ENCODE measurements at places on chromosomes 5 and 9.
A peak's percentile ranks its signal among the peaks of the same experiment; 100 is the strongest.

GRCh38 chr9:132804576-132805295 lies 73.3 kb downstream of the AK8 start:
- no peak for DNase-seq

DNA sequence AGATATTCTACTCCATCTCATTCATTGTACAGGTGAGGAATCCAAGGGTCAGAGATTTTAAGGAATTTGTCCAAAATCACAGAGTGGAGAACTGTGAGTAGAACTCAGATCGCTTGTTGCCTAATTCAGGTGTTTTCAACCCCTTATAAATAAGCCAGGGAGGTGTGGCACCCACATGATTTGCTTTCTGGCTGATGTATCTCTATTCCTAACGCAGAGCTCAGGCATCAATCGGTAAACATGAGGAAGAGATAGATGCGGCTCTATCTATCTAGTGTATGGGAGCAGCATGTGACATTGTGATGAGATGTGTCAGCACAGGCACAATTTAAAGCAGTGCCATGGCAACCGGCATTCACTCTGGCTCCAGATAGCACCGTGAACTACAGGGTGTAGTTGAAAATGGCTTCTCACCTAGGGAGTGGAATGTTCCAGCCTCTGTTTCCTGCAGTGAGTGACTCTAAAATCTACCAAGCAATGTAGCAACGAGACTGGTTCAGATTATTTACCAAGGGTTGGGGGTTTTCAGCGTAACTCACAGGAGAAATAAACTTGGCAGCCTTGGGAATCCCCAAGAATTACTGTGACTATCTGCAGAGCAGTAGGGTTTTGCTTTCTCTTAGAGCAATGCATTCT lies 53.4 kb upstream of the SUB1 start:
- DNase-seq, result peak; percentile 57

DNA sequence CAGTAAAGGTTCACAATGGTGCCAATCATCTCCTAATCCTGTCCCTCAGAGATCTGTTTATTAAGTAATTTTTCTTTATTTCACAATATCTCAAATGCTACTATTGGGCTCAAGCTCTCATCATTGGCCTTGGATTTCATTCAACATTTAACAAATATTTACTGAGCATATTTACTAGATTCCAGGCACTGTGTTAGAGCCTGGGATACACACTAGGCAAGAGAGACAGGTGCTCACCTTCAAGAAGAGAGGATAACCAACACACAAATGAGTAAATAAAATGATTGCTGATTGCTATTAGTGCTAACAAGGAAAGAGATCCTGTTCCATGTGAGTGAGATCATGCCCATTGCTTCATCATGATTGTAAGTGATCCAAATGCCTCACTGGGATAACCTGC lies 27.4 kb downstream of the PPP2R2B start:
- DNase-seq, result no peak

DNA sequence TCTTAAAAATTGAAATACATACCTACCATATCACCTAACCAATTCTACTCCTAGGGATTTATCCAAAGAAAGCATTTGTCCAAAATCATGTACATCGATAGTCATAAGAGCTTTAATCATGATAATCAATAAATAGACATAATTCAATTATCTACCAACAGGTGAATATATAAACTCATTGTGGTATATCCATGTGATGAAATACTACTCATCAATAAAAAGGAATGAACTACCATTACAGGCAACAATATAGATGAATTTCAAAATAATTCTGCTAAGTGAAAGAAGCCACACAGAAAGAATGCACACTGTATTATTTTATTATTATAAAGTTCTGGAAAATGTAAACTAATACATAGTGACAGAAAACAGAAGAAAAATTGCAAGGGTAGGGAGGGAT lies 81.8 kb downstream of the RFX3 start:
- DNase-seq, result no peak

- DNase-seq, result no peak
These were observed 239.1 kb downstream of the MAN2A1 start for GRCh38 chr5:109928811-109929210.

DNA sequence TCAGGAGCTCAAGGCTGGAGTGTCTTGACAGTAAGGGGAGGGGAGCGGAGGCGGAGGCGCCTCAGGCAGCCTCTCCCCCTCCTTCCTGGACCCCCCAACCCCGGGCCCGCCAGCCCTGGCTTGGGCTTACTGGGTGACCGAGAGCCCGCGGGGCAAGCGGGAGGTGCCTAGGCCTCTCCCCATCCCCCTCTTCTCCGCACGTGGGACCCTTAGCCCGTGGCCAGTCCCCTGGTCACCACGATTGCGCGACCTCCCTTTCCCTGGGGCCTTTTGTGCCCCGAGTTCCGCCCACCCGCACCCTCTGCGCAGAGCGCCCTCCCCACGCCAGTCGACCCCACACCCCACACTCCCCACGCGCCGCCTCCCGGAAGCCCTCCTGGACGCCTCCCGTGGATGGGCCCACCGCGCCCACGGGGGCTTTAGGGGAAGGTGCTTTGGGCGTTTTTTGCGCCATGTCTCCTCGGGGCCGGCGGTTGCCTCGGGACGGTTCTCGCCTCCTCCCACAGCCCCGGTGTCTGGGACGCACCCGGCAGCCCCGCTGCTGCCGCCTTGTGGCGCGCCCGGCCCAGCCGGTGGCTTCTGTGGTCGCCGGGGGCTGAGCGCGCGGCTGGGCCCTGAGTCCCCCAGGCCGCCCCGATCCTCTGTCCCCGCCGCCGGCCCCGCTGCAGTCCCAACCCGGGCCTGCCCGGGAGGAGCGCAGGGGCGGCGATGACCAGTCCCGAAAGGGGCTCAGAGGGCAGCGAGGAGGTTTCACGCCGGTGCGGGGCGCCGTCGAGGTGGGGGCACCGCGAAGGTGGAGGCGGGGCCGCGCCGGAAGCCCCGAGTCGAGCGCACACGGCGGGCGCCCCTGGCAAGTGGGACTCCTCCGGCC lies 3.2 kb downstream of the TOR4A start:
- DNase-seq, result no peak

DNA sequence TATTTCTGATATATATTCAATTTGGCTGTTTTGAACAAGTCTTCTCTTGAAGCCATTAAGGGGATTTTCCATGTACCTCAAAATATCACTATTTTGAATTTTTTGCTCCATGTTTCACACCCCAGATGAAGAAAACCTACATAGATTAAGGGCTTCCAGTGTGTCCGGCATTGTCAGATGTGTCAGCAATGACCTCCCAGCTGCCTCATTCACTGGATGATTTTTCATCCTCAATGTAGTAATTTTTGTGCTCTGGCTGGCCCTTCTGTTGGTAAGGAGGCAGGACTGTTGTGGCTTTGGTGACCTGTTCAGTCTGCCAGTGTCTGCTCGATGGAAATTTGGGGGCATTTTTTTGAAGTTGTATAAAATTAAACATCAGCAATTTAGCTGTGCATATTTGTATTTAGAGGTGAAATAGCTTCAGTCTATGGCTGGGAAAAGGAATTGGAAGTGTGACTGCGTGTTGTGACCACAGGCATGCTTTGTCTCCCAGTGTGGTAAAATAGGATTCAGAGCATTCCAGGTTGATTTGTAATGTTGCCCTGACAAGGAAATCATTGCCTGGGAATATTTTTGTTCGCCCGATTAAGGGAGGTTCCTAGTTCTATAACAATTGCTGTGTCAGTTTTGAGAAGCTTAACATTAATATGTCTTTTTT lies 312.4 kb downstream of the ARHGEF28 start:
- DNase-seq, result no peak

DNA sequence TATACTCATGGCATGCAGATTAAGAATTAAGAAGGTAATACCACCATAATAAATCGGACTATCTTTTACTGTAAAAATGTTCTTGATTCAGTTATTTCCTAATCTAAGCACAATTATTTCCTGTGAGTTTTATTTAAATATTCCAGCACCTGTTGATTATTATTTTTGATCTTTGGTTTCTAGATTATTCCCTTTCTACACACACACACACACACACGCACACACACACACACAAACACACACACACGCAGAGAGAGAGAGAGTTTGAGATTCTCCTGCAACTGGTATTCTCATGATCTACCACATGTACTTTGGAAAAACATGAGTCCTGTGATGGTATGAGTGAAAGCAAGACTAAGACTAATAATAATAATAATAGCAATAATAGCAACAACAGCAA lies 17.0 kb upstream of the CKMT2 start:
- DNase-seq, result no peak

- DNase-seq, result peak; percentile 45
These were observed 119.7 kb downstream of the CETN3 start for GRCh38 chr5:90289837-90290236.

GRCh38 chr5:859391-859790 lies 8.6 kb upstream of the ZDHHC11 start:
- no peak for DNase-seq

DNA sequence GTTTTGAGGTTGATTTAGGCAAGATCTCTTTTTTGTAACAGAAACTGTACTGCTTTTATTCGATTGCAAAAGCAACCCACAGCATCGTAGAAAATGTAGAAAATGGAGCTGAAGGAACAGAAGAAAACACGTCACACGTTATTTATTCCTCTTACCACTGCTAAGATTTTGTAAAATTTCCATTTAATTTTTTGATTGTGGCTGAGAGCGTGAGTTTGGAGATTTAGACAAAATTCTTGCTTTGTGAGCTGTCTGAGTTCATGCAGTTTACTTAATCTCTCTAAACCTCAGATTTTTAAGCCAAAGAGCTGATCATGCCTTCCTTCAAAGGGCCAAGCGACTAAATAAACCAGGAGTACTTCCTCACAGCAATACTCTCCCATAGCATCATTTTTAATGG lies 24.8 kb downstream of the DPYSL3 start:
- DNase-seq, result no peak

- no peak for DNase-seq
These were observed 43.1 kb upstream of the RXRA start for GRCh38 chr9:134283111-134283515.
